ENCODE measurements at places on chromosomes 6 and 20. TPM values are rescaled to one million over a fixed set of nuclear protein-coding genes. Genes with fewer than 3 reads are reported as not detected.

The RAB44 gene
- 0.05 TPM for total RNA-seq

- no peak for DNase-seq
These were observed 320.8 kb downstream of the TAF4 start for GRCh38 chr20:61744691-61745396.

GRCh38 chr20:41136680-41137613 is at the start of gene PLCG1:
Gene PLCG1, plus strand, starts transcription at chr20:41137543. Its CDS starts 99 bp downstream, at chr20:41137642.
- DNase-seq: peak; percentile 89

The HEY2 gene
- total RNA-seq: 0.12 TPM

The MEI4 gene
- total RNA-seq: not detected

The IPCEF1 gene
- total RNA-seq: 20.4 TPM

The PNLDC1 gene
- 0.62 TPM for total RNA-seq

The GGT7 gene
- total RNA-seq: 20.8 TPM

The TCP11 gene
- total RNA-seq: not detected

GRCh38 chr20:39716796-39717341 is 754.7 kb downstream of the DHX35 start:
- DNase-seq: no peak

The AGER gene
- 48.0 TPM for total RNA-seq
